ENCODE measurements at places on chromosomes 6 and 20.

- DNase-seq: no peak
Measured at GRCh38 chr6:36464233-36464632, 21.4 kb downstream of the KCTD20 start.

DNA sequence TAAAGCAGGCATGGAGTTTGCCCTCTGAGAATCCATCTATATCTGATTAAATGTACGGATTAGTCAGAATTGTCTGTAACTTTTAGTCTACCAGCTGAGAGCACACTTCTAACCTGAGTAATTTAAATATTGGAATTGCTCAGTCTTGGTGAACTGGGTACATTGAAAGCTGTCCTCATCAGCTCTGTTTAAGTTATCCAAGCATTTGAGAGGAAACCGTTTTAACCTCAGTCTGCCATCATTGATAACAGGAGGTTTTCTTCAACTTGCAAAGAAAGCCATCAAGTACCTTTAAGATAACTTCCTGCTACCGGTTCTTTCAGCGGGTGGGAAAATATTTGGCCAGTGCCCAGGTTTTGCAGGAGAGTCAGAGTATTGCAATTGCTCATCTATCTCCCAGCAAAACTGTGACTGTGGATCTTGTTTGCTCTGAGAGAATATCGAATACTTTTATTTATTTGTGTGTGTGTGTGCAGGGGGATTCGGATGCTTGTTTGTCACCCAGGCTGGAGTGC lies 31.1 kb upstream of the F13A1 start:
- no peak for DNase-seq

DNA sequence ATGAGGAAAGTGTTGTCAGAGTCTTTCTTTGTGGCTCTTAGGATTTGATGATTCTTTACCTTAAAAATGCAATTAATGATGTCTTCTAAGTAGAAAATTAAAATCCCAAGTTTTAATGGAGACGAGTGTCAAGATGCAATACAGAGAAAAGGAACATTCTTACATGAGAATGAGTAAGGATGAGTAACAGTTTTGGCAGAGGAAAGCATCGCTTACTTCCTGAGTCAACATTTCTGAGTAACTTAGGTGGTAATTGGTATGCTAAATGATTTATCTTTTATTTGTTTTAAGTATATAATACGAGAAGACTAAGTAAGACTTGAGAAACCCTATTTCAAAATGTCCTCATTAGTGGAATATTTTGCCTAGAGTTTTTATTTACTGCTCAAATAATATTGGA lies 101.3 kb downstream of the RTN4IP1 start:
- no peak for DNase-seq

- DNase-seq: no peak
Measured at GRCh38 chr6:158464483-158464882, 95.4 kb upstream of the TMEM181 start.

DNA sequence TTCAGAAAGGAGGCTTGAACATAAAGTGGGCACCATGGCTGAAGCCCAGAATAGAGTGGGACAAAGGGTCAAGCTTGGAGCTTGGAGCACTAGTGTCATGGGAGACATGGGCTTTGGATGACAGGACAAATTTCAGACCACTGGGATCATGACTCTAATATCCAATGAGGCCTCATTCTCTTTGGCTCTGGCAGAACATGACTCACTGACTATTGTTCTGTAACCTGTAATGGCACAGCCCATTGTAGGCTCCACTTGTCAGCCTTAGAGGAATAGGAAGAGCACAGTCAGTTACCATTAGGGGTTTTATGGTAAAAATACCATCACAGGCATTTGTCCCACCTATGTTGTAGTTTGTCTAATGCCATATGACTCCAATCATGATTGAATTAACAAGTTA lies 34.0 kb upstream of the MMS22L start:
- DNase-seq: no peak

DNA sequence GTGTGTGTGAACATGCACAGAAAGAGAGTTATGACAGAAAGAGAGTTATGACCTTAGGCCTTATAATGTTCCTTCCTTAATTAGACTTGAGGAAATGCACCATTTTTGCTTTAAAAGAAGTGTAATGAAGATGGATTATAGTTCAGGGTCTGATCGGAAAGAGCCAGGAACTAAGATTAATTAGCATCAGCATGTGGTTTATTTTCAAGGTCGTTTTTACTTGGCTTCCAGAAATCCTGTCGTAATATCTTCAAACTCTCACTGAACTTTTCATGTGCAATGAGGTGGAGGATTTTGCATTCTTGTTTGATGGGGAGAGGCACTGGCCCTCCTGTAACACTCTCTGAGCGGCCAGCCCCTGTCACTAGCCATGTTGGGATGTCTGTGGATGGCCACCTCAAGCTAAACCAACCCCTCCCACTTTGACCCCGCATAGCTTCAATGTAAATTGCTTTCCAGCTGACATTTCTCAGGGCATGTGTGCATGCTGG lies 116.8 kb downstream of the CDC5L start:
- DNase-seq: no peak

DNA sequence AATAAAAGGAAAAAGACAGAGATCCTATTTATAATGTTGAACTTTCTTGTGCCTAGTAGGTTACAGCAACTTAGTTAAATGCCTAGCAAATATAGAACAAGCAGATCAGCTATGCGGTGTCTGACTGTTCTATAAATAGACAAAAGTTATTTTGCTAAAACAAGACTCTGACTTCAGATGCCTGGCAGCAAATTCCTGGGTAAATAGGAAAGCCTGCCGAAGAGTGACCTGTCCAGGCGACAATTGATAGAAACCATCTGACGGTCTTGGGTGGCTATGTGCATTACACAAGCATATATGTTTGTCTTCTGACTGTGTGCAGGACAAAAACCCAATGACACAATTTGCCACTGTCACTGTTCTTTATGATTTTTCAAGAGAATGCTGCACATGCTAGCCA lies 38.0 kb upstream of the PDE10A start:
- DNase-seq: no peak

- DNase-seq: no peak
Measured at GRCh38 chr20:47265984-47266383, 90.5 kb downstream of the ZMYND8 start.

GRCh38 chr6:167442796-167443680 lies 118.2 kb downstream of the TTLL2 start:
- no peak for DNase-seq

DNA sequence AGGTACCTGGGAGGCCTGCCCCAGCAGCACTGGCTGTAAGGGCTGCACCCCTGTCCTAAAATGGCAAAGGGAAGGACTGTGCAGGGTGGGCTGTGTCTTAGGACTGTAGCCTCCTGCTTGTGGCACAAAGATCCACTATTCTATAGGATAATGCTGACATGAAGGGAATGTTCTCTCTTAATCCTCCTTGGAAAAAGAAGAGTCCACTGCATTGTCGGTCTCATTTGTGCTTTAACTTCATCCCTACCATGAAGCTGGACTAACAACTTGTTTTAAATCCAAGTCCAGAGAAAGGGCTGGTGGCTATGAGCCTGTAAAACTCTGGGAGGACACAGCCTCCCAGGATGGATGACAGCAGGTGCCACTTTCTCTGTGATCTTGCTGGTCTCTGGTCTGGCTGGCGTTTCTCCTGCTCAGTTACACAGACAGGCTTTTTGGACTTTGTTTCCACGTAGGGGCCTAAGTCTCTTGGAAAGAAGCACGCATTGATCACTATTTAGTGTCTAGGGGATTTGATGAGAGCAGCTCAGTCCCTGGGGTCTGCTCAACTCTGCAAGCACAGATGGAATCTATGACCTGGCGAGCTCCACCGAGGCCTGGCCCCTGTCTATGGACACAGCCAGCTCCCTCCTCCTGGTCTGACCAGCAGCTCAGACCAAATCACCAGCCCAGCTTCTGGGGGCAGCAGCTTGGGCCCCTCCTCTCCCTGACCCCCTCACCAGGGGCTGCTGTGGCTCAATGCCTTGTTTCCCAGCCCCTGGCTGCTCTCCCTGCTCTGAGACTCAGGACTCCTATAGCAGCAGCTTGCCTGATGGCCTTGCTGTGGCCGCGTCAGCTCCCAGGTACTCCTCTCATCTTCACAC lies 4.8 kb downstream of the CST3 start:
- no peak for DNase-seq

GRCh38 chr6:8069151-8069550 lies 5.0 kb upstream of the BLOC1S5 start:
- no peak for DNase-seq

DNA sequence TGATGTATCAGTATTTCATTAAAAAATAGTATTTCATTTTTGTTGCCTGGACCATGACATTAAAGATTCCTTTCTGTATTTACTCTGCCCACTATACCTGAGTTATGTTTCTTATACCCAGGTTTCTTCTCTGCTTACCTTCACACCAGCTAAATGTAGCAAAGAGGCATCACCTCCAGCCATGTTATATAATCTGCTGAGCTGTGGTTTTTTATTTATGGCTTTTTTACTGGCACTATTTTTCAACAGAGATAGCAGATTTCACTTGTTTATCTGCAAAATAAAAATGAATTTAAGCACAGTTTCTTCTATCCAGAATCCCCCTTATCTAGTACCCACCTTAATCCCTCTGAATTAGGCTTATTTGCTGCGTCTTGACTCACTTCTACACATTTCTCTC lies 979.0 kb upstream of the MAN1A1 start:
- no peak for DNase-seq

GRCh38 chr6:132931313-132931712 lies 116.9 kb downstream of the RPS12 start:
- DNase-seq: no peak

DNA sequence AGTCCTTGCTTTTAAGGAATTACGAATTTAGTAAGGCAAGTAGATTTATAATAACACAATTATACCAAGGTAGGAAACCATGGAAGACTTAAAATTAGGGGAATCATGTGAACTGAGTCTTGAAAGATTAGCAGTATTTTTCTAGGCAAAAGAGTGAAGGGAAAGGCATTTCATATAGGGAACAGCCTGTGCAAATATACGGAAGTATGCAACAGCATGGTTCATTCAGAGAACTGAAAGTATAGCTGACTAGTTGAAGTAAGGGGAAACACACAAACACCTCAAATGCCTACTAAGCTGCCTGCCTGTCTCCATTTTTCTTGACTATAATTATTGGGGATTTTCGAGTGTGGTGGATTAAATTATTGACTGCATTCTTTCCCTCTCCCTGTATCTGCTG lies 39.0 kb upstream of the ECHDC1 start:
- no peak for DNase-seq

- no peak for DNase-seq
Measured at GRCh38 chr6:123895346-123895745, 91.7 kb downstream of the NKAIN2 start.

GRCh38 chr6:169240591-169241390 lies 12.9 kb downstream of the THBS2 start:
- no peak for DNase-seq

DNA sequence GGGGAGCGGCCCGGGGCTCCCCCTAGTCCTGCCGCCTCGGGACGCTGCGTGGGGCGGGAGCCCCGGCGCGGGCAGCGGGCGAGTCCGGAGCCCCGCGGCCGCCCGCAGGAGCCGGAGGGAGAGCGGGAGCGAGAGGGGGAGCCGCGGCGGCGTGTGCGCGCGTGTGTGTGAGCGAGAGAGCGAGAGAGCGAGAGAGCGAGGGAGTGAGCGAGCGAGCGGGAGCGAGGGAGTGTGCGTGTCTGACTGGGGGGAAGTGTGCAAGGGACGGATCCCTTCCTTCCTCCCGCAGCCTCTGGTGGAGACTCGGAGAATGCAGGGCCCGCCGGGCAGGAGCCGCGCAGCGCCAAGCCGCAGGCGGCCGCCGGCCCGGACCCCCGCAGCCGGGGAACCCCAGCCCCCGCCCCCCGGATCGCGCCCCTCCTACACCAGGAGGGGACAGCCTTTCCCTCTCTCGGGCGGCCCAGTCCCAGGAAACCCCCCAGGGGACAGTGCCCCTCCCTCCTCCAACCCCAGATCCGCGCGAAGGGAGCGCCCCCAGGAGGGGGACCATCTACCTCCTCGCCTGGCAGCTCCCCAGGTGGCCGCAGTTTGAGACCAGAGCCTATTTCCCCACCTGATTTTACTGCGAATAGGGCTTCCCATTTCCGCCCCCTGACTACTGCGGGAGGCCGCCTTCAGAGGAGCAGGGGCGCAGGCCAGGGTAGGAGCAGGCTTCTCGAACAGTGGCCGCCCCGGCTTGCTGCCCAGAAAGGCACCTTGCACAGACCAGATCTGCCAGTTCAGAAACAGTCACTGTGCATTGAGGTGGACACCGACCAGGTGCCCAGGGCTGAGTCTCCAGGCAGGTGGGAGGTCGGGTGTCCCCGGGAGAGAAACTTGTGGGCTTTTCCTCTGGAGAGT lies at the start of gene CDH22:
Gene CDH22, minus strand, starts transcription at position 241 of the 900 bp plus-strand sequence. CDS start 57,204 bp downstream, outside the sequence.
- peak; percentile 84 for DNase-seq

- DNase-seq: no peak
Measured at GRCh38 chr6:34030831-34031624, 114.9 kb downstream of the GRM4 start.

- DNase-seq: no peak
Measured at GRCh38 chr6:89679215-89680120, 40.9 kb upstream of the LYRM2 start.

DNA sequence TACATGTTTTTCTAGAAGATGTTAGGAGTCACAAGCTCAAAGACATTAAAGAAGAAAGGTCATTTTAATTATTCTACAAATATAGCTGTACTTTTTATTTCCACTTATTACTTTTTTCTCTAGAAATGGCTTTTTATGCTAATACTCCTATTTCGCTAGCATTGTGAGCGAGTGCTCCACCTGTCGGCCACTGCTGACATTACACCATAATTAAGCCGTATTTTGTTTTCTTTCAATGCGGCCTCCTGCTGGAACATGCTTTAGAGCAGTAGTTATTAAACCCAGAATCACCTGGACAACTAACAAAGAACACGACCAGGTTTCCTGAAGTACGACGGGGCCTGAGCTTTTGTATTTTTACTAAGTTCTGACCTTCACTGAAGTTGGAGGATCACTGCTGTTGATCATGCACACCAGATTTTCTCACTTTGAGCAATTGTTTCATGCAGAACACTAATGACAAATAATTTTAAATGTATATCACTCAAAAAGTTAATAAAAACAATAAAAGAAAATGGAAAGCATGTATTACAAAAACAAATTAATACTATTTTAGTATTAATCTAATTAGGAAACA lies 74.1 kb upstream of the PAK5 start:
- peak; percentile 12 for DNase-seq

GRCh38 chr20:19807946-19808330 lies 49.9 kb downstream of the RIN2 start:
- DNase-seq: no peak
